Femur (tissue), 1 donor: ENCODE measurements at places on chromosomes 13 and 19.

DNA sequence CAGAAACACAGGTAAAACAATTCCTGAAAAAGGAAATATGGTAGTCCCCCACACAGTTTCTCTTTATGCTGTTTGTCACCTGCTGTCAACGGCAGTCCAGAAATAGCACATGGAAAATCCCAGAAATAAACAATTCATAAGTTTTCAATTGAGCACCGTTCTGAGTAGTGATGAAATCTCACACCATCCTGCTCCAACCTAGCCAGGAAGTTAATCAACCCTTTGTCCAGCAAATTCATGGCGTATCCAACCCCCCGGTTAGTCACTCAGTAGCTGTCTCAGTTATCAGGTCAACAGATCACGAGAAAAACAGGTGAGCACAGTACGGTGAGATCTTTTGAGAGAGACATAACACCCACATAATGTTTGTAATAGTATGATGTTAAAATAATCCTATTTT lies 74.2 kb downstream of the TUBGCP3 start:
- DNase-seq: no peak

- DNase-seq: no peak
Measured at GRCh38 chr13:68439817-68440216, 1209.7 kb upstream of the PCDH9 start.

DNA sequence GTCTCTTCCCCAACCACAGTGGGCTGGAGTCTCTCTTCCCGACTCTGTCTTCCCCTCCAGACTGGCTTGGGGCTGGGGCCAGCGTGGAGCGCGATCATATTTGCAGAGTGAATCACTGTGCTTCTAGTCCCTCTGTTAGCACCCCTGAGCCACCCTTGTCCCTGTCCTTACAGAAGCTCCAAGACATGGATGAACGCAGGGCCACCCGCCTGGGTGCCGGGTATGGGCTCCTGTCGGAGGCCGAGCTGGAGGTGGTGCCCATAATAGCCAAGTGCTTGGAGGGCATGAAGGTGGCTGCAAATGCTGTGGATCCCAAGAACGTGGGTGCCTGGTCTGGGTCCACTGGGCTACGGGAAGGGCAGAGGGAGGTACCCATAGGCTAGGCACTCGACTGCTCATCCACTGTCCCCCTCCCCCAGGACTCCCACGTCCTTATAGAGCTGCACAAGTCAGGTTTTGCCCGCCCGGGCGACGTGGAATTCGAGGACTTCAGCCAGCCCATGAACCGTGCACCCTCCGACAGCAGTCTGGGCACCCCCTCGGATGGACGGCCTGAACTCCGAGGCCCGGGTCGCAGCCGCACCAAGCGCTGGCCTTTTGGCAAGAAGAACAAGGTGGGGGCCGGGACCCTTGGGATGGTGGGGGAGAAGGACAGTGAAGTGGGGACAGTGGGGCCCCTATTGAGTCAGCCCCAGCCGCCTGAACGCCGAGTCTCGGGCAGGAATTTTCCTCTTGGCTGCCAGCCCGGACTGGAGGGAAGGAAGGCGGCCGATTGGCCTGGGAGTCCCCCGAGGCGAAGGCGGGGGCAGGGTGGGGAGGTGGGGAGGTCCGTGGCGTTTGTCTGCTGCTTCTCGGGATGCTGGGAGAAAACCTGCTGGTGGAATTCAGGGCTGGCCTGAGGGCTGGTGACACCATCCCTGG lies 5.2 kb downstream of the TRIP10 start:
- DNase-seq: peak; percentile 89

GRCh38 chr19:52094526-52095130 lies 937 bp downstream of the ZNF841 start:
- DNase-seq: no peak

DNA sequence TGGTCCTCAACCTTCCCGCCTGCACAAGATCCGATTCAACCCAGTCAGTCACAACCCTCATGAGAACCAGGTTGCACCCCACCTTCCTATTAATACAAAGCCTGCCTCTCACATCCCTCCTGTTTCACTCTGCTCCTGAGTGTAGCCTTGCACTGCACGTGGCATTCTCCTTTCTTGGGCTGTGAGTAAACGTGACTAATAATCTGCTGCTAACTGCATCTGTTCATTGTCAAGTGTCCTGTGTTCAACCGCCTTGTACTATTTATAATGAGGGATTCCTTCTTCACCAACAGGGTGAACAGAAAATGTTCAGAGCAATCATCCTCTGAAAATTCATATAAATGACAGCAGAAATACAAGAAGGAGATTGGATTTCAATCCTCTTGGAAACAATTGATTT lies 1608.2 kb downstream of the SLITRK5 start:
- no peak for DNase-seq

- DNase-seq: no peak
Measured at GRCh38 chr13:107843281-107843680, 372.1 kb downstream of the LIG4 start.

- DNase-seq: no peak
Measured at GRCh38 chr19:29547981-29548380, 22.2 kb downstream of the VSTM2B start.

- DNase-seq: no peak
Measured at GRCh38 chr13:77522444-77522843, 13.1 kb upstream of the SCEL start.

DNA sequence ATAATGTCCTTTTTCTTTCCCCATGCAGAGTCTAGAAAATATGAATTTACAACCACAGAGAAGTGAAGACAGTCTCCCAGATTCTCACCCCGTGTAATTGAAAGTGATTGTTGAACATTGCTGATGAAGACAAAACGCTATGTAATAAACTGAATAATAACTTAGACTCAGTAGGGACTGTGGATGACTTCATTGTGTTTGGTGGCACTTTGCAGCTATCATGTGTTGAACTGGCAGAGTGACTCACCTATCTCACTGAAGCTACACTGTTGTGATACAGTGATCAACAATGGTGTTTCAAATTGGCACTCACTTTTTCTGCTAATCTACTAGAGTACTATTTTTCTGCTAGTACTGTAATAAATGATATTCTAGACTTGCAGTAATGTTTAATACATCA lies 261.3 kb downstream of the DACH1 start:
- DNase-seq: no peak

DNA sequence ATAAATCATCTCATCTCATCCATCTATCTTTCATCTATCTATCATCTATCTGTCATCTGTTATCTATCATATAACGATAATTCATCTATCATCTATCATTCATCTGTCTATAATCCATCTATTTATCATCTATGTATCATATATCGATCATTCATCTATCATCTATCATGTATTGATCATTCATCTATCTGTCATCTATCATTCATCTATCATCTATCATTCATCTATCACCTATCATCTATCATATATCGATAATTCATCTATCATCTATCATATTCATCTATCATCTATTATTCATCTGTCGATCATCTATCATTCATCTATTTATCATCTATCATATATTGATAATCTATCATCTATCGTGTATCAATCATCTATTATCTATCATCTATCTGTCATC lies 100.4 kb upstream of the ZNF492 start:
- no peak for DNase-seq

- DNase-seq: no peak
Measured at GRCh38 chr19:18682807-18683108, 722 bp upstream of the CRTC1 start.

DNA sequence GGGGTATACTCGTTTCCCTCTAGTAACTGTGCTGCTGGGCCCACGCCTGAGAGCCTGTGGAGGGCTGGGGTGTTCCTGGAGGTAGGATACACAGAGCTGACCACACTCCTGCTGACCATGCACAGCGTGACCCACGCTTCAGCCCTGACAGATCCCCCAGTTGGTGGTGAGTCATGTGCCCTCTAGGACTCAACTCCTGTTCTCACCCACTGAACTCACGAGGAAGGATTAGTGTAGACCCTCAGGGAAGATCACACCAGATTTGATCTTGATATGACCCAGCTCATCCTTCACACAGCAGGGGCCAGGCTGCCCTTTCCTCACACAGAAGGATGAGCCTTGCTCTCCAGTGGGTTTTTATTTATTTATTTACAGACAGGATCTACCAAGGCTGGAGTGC lies 13.3 kb upstream of the ACP7 start:
- no peak for DNase-seq

DNA sequence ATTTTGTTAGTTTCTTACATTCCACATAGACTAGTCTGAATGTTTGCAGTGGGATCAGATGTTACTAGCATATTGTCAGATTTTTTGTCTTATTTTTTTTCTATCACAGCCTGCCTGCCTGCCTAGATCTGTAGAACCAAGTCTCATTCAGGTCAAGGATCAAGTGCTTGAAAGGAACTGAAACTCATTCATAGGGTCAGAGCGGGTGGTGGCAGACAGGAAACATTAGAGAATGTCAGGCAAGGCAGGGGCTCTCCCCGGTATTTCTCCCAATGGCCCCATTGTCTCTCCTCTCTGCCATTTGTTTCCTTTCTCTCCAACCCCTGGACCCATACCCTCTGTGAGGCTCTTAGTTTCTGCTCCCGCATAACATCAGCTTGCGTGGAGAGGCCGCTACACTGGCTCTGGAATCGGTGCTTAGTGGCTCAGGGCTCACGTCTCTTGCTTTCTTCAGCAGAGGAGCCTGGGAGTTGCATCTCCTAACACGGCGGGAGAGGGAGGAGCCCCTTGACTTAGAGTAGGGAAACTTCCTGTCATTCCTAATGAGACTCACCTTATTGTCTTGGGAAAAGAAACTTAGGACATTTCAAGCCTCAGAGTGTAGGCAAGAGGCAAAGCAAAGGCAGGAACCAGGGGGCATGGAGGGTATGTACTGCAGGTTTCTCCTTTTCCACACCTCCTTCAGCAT lies 35.6 kb upstream of the SPATA13 start:
- DNase-seq: no peak

- DNase-seq: no peak
Measured at GRCh38 chr13:36975172-36975571, 24.0 kb downstream of the ALG5 start.

GRCh38 chr19:4980838-4981680 lies 12.1 kb downstream of the KDM4B start:
- no peak for DNase-seq

GRCh38 chr13:29379281-29379680 lies 216.2 kb downstream of the SLC7A1 start:
- no peak for DNase-seq

- no peak for DNase-seq
Measured at GRCh38 chr19:1807695-1808394, 4.2 kb downstream of the ATP8B3 start.

DNA sequence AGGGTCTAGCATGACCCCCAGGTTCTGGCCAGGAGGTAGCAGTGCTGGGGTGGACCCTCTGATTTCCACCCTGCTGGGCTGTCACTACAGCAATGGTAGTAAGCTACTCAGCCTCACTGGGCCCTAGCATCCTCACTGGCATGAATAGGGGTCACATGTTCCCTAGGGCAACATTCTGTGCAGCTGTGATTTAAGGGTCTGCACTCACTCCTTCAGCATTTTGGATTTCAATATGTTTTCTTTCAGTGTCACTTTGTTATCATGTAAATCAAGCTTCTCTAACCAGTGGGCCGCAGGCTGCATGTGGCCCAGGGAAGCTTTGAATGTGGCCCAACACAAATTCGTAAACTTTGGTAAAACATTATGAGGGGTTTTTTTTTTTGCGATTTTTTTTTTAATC lies 57.8 kb downstream of the SPATA13 start:
- DNase-seq: no peak

DNA sequence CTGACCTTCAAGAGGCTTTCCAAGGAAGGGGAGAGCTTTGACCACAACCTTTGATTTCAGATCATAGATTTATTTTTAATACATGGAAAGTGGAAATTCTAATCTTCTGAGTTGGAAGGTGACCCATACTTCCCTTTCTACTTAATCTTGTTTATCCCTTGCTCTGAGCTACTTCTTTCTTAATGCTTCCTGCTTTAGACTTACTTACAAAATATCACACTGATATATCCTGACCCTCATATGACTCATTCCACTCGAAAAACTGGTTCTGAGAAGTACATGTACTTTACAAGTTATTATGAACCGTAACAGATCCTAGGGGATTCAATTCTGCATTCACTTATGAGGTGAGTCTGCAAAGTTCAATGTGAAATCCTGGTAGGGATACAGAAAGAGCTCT lies 76.2 kb upstream of the IRS2 start:
- no peak for DNase-seq

DNA sequence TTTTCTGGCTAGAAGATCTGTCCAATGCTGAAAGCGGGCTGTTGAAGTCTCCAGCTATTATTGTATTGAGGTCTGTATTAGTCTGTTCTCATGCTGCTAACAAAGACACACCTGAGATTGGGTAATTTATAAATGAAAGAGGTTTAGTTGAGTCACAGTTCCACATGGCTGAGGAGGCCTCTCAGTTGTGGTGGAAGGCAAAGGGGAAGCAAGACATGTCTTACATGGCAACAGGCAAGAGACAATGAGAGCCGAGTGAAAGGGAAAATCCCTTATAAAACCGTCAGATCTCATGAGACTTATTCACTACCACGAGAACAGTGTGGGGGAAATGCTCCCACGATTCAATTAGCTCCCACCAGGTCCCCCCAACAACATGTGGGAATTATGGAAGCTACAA lies 980.4 kb downstream of the SLITRK5 start:
- no peak for DNase-seq

DNA sequence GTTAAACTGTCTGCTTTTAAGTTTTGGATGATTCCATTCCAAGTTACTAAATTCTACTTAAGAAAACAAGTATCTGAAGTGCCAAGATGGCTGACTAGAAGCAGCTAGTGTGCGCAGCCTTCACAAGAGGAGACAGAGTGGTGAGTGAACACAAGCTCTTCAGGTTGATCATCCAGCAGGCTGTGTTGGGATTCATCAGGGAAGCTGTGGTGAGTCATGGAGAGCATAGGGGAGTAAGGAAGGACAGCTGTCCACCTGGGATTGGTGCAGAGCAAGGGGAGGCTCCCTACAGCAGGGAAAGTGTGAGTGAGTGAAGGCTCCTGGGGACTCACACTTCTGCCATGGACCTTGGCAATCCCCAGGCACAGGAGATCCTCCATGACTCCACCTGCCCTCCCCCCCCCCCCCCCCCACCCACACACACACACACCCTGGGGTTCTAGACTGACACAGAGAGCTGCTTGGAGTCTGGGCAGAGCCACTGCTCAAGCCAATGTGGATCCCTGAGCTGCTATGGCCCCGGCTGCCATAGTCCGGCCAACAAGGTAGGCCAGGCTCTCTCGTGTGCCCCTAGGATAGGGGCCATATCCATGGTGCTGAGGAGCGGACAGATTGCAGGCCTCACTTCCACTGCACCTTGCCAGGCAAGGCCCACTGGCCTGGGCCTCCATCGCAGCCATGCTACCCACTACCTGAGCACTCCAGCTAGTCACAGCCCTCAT lies 23.5 kb downstream of the SLC25A15 start:
- DNase-seq: no peak

DNA sequence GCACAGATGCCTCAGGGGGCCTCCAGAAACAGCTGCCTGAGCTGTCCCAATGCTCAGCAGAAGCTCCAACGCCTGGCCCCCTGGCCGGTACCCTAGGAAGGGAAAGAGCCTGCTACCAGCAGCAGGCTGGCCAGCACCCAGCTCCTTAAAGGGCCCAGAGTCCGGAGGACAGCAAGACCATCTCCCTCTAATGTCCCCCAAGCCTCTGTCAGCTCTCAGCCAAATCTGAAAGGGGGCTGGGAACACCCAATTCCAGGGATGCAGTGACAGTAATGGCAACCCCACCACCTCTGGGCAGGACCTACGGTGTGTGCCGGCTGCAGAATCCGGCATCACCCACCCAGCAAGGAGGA lies 4.2 kb downstream of the PPP6R1 start:
- no peak for DNase-seq
